Cardiac fibroblast (primary cell): ENCODE measurements at places on chromosomes 6 and 20.

- peak; percentile 80 for DNase-seq
Observed at GRCh38 chr6:4732691-4733315, 43.4 kb upstream of the CDYL start.

- DNase-seq = no peak
Observed at GRCh38 chr6:156599366-156599765, 177.8 kb upstream of the ARID1B start.

DNA sequence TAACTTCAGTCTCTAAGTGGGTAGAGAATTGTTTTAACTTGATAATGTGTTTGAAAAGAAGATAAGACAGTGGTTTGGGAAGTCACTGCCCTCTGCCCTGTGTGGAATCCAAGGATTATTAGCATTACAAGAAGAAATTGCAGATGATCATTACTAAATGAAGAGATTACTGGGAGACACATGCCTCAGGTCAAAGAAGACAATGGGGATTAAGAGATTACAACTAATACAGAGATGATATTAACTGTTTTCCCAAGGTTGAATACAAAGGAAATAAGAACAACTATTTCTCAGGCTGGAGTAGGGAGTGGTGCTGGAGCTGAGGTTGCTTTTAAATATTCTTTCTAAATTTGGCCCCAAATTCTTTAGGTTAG is 166.0 kb downstream of the TRMT11 start:
- no peak for DNase-seq

DNA sequence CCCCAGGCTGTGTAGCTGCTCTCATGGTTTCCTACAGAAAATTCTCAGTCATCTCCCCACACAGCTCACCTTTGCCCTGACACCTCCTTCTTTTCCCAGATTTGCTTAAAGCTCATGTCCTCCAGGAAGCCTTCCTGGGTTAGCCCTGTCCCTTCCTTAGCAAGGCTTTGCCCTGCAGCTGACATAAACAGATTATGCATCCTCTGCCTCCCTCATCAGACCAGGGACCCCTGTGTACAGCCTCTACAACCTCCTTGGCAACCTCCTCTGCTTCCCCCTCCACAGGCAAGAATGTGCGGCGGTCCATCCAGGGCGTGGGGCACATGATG is 39.8 kb downstream of the UQCC2 start:
- DNase-seq = no peak

GRCh38 chr20:8400486-8400885 is 268.4 kb downstream of the PLCB1 start:
- DNase-seq = no peak

- DNase-seq = peak; percentile 5
Observed at GRCh38 chr6:169451065-169451838, 197.6 kb upstream of the THBS2 start.

- DNase-seq = no peak
Observed at GRCh38 chr6:158021814-158022748, 40.4 kb downstream of the SYNJ2 start.

DNA sequence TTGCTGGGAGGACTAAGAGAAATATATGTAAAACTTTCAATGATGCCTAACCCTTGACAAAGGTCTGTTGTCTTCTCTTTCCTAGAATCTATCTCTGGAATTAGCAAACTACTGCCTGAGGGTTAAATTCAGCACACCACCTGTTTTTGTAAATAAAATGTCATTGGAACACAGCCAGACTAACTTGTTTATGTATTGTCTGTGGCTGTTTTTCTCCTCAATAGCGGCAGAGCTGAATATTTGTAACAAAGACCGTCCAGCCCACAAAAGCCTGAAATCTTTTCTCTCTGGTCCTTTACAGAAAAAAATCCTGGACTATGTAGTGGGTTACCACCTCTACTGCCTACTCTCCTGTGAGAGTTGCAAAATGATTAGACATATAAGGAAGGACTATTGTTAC is 33.3 kb upstream of the SYNDIG1 start:
- no peak for DNase-seq

- DNase-seq = peak; percentile 40
Observed at GRCh38 chr6:40997234-40997957, 41.6 kb downstream of the UNC5CL start.

DNA sequence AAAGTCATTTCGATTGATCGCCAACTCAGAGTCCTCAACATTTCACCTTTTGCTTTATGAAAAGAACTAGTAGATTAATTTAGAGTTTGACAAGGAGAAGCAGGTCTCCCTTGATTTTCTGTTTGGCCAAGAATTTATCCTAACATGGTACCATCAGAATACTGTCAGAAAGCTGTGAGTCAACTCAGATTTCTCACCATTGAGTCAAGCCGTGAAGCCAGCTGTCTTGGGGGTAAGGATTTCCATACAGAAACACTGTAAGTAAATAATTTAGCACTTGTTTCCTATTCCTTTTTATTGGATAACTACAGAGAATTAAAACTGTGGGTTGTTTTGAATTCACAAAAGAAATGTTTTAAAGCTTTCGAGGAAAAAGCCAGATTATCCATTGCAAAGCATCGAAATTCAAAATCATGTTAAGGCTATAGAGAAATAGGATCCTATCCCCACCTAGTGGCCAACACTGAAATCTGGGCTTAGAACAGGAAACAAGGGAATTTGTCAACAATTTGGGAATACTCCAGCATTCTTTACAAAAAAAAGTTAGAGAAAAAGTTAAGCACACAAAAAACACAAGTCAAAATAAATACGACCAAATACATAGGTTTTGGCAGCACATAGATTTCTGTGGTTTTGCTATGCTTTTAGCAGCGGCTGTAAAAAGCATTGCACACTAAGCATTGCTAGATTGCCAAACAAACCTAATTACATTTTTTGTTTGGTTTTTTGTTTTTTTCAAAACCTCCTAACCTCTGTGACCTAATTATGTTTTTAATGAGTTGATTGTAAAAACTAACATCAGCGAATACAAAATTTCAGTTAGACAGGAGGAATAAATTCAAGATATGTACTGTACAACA is 44.2 kb downstream of the COL11A2 start:
- peak; percentile 74 for DNase-seq

DNA sequence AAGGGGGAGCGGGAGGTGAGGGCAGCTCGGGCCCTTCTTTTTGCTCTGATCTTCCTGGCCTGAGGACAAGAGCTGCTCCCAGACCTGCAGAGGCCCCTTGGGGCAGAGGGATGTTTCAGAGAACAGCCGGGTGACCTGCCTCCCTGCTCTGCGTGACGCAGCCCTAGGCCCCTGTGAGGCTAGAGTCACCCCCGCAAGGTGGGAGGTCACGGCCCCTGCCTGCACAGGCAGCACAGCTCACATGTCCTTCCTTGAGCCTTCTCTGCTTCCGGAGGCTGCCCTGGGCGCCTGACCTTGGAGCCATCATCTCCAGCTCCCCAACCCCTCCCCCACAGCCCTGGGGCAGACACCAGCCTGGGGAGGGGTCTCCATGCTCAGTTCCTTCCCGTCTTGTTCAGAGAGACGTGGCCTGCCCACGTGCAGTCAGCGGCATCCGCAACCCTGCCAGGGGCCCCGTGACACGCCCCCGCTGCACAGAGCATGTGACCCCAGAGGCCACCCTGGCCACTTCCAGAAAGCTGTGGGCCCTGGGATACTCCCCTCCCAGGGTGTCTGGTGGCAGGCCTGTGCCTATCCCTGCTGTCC is at the start of gene BIRC7:
Gene BIRC7 (plus strand): TSS at position 507 of the 585 bp plus-strand sequence. CDS start 192 bp downstream, outside the sequence.
- DNase-seq = no peak

- DNase-seq = no peak
Observed at GRCh38 chr20:63850689-63851547, 10.4 kb upstream of the ABHD16B start.

- DNase-seq = peak; percentile 26
Observed at GRCh38 chr6:164749221-164750064, 560.0 kb downstream of the C6orf118 start.

DNA sequence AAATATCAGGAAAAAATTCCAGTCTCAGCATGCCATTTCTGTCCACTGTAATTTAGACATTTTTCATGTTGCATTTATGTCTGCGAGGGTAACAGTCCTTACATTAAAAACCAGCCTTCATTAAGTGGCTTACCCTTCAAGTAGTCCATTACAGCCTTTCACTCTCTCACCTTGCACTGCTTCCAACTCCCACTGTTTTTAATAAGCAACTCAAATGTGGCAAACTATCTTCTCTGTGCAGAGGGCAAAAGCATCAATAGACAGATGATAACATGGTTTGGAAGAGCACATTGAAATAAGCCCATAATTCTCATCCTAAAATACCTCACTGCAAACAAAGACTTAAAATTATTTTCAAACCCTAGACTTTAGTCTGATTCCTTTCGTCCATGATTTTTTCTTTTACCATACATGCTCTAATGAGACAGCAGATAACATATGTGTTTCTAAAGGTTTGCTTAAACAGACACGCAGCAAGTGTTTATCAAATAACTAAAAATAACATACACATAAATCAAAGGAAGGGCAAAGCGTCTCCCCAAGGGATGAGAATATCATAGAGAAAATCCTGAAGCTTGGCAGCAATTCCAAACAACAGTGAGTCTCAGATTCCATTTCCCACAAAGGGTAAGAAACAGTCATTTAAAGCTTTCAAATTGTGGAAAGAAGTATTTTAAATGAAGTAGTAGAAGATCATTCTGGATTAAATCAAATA is 130.4 kb downstream of the PTPRK start:
- DNase-seq = peak; percentile 7

- no peak for DNase-seq
Observed at GRCh38 chr6:135525594-135525993, 28.1 kb upstream of the AHI1 start.

- DNase-seq = peak; percentile 27
Observed at GRCh38 chr20:47857569-47858464, 72.5 kb upstream of the SULF2 start.

DNA sequence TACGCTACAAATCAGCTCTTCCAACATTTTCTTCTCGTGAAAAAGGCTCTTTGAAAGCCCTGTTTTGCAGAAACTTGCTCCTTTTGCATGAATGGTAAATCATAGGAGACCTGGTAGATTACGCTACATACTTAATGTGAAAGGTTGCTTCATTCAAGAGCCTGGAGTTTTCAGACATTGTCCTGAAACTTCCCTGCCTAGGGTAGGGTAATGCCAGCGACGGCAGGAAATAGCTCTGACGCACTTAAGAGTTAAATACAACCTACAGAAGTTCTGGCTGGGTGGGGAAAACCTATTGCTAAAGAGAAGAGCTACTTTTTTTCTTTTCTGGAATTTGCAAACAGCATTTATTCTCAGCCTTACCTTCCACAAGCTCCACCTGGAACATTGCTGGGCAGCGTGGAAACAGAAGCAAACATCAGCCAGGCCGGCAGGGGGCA is 144.5 kb downstream of the LPA start:
- no peak for DNase-seq

DNA sequence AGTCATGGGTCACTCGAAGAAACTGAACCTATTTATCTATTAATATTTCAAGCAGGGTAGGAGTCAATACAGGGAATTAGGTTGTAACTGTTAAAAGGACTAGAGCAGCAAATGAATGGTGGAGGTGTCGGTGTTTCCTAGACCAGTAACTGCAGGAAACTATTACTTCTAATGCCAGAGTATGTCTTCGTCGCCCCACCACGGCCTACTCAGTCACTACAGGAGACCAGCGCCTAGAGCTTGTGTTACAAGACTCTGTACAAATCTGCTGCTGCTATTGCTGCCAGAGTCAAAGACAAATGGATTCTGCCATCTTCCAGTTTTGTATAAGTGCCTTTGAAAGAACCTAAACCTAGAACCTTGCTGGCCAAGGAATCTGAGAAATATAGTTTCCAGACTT is 343.9 kb downstream of the SOX4 start:
- DNase-seq = no peak

- no peak for DNase-seq
Observed at GRCh38 chr6:54481091-54481490, 172.8 kb downstream of the TINAG start.

DNA sequence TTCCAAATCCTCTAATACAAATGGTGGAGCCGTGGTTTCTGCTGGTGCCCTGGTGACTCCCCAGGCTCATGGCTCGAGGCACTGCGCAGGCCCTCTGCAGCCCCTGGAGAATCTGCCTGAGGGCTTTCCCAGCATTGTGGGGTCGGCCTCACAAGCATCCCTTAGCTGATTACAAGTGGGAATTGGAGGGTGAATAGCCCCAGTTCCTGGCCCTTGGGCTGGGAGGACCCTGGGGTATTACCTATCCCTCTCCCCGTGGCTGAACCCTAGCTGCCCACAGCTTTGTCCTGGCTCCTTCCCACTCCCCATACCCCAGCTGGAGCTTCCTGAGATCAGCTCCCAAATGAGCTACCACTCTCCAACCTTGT is 212.2 kb upstream of the CST7 start:
- DNase-seq = no peak

DNA sequence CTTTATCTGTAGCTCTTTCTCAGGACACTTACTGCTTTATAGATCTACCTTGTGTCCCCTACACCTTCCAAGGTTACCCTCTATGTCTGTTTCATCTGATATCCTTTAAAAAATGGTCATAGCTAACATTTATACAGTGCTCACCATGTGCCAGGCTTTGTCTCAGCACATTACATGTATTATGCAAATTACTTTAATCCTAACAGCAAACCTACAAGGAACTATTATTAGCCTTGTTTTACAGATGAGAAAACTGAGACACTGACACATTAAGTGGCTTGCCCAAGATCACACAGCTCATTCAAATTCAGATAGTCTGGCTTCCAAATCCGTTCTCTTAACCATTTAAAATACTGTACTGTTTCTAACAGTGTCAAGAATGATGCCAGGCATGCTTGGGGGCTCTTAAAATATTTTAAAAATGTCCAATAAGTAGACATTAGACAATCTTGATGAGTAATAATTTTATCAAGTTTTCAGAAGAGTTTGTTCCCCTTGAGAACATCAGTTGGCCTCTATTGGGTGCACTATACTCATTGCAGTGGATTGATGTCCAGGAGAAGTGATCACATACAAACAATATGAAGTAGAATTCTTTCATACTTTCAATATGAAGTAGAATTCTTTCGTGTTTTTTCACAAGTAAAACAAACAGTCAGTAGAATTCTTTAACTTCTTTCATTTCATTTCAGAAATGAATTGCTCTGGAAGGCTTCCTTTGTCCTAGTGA is 69.6 kb downstream of the DNAH8 start:
- peak; percentile 68 for DNase-seq

- no peak for DNase-seq
Observed at GRCh38 chr6:91482498-91482897, 895.6 kb upstream of the MAP3K7 start.

DNA sequence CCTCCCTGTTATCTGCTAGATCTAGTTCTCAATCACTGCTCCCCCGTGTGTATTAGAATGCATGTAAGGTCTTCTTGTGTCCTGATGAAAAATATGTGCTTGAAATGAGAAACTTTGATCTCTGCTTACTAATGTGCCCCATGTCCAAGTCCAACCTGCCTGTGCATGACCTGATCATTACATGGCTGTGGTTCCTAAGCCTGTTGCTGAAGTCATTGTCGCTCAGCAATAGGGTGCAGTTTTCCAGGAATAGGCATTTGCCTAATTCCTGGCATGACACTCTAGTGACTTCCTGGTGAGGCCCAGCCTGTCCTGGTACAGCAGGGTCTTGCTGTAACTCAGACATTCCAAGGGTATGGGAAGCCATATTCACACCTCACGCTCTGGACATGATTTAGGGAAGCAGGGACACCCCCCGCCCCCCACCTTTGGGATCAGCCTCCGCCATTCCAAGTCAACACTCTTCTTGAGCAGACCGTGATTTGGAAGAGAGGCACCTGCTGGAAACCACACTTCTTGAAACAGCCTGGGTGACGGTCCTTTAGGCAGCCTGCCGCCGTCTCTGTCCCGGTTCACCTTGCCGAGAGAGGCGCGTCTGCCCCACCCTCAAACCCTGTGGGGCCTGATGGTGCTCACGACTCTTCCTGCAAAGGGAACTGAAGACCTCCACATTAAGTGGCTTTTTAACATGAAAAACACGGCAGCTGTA is 73.4 kb downstream of the PTPN1 start:
- no peak for DNase-seq

- DNase-seq = no peak
Observed at GRCh38 chr20:4122926-4123325, 107.6 kb upstream of the RNF24 start.

GRCh38 chr20:32967961-32968457 is 36.2 kb downstream of the SUN5 start:
- DNase-seq = no peak
